ENCODE measurements at places on chromosomes 16 and 17.

GRCh38 chr16:70588565-70588964 is 57.8 kb upstream of the IL34 start:
- no peak for DNase-seq

GRCh38 chr17:38733282-38733981 is 3.3 kb downstream of the CISD3 start:
- DNase-seq = no peak

- DNase-seq = peak; percentile 93
These were observed 6.9 kb upstream of the ELAC2 start for GRCh38 chr17:13024526-13025257.

DNA sequence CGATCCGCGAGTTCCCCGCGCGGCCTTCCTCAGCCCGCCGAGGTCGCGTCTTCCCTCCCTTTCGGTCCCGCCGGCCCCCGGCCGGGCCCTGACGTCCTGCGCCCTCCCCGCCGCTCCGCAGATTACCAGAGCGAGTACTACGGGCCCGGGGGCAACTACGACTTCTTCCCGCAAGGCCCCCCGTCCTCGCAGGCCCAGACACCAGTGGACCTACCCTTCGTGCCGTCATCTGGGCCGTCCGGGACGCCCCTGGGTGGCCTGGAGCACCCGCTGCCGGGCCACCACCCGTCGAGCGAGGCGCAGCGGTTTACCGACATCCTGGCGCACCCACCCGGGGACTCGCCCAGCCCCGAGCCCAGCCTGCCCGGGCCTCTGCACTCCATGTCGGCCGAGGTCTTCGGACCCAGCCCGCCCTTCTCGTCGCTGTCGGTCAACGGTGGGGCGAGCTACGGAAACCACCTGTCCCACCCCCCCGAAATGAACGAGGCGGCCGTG is 5.4 kb downstream of the LHX1 start:
- DNase-seq = no peak

- DNase-seq = peak; percentile 9
These were observed 51.8 kb downstream of the CA10 start for GRCh38 chr17:52106638-52107261.

GRCh38 chr16:4381072-4381934 is 9.7 kb downstream of the VASN start:
- no peak for DNase-seq

GRCh38 chr16:31128711-31129567 is 6.6 kb downstream of the PRSS8 start:
- no peak for DNase-seq

DNA sequence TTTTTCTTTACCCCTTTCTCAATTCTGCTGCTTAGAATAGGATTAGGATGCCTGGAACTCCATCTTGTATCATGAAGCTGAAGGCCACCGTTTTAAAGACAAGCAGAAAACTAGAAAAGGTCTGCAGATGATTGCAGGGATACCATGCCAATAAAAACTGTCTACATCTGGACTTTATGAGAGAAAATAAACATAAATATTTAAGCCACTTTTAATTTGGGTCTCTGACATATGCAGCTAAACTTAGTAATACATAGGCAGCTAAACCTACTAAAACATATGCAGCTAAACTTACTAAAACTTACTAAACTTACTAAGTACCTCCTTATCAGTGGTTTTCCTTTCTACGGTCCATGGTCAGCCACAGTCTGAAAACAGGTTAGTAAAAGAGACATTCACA is 48.4 kb downstream of the FBXL20 start:
- DNase-seq = no peak

DNA sequence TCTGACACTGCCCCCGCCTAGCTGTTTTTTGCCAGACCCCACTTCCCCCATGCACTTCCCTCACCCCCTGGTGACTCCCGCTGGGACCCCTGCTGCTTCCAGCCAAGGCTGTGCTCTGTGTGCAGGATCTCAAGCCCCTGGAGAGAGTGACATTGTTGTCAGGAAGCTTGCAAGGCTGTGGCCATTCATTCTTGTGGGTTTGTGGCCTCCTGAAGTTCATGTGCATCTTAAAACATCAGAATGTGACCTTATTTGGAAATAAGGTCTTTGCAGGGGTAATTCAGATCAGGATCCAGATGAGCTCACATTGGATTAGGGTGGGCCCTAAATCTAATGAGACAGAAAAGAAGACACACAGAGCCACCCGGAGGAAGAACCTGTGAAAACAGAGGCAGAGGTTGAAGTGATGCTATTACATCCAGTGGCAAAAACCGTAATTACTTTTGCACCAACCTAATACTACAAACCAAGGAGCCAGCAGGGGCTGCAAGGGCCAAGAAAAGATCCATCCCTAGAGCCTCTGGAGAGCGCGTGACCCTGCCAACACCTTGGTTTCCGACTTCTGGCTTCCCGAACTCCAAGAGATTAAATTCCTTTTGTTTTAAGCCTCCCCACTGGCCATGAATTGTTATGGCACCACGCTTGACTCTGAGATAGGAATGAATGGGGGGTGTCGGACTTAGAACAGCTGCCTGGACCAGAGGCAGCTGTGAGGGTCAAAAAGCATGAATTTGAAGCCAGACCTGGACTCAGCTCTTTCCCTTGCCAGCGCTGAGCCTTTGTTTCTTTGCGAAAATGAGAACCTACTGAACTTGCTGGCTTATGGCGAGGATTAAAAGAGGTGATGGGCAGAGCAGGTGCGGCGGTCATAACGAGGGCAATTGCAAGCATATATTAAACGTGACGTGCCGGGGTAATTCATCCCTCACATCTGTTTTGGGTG is 75.5 kb downstream of the BMERB1 start:
- DNase-seq = peak; percentile 22

DNA sequence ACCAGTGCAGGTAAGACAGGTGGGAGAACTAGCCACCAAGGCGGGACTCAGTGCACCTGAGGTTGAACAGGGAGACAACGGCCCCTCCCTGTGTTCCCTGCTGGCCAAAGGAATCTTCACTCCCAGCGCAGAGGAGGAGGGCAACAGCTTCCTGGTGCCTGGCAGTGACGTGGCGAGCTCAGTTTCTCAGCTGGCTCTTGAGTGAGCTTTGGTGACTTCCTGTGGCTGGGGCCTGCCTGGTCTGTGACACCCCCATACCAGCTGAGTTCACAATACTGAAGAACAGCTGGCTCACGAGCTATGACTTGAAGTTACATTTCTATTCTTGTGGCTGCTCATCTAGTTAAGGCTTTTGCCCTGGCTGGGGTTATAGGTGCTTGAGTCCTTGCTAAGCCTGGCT is 26.1 kb downstream of the WNT9B start:
- DNase-seq = no peak

DNA sequence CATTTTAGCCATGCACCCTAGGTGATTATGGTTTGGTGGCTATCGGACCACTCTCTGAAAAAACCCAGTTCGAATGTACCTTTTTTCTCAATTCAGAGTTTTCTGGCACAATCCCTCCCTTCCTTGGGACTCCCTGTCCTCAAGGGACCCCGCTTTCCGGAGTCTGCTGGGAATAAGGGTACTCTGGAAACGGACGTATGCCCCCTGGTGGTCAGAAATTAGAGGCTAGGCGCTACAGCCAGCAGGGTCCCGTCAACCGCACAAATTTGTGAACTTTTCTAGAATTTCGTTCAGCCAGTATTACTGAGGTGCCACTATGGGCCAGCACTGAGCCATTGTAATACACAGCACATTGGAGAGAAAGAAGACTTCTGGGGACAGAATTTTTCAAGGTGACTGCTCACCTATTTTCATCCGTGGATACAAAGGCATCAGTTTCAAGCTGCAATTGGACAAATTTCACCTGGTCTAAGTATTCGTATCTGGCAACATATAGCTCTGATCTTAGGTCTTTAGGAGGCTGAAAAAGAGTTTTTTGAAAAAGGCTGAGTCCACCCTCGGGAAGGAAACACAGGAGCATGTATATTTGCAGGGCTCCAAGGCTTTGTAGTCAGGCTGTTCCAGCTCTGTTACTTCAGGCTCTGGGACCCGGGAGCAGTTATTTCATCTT is 27.1 kb upstream of the CRYBA1 start:
- peak; percentile 87 for DNase-seq

DNA sequence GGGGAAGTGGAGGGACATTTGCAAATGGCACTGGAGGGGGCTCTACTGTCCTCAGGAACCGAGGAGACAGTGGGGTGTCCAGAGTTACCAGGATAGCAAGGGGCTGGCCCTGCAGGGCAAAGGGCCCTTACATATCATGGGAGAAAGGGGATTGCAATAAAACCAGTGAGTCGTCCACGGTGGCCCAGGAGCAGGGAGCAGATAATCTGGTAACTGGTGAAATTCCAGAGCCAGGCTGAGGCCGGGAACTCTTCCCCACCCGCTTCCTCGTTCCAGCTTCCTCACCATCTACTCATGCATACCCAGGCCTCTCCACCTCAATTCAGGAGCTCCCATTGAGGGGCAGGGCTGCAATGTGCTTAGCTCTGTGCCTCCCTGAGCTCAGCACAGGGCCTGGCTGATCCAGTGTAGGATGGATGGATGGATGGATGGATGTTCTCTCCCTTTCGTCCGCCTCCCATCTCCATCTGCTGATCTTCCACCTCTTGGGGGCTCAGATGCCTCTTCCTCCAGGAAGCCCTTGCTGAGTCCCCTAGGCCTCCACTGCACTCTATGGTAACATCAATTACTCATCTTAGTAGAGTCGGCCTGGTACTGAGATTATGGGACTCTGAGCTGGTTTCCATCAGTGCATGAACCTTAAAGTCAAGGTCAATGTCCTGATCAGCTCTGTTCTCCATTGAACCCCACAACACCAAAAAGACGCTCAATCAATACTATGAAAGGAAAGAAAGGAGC is 41.2 kb upstream of the NDRG4 start:
- DNase-seq = no peak

GRCh38 chr17:76537578-76538280 is at the start of gene CYGB:
CYGB (minus strand) TSS chr17:76537709; CDS start chr17:76537542, 167 bp downstream.
- no peak for DNase-seq

- DNase-seq = no peak
These were observed 118.4 kb downstream of the VPS53 start for GRCh38 chr17:596287-596686.

DNA sequence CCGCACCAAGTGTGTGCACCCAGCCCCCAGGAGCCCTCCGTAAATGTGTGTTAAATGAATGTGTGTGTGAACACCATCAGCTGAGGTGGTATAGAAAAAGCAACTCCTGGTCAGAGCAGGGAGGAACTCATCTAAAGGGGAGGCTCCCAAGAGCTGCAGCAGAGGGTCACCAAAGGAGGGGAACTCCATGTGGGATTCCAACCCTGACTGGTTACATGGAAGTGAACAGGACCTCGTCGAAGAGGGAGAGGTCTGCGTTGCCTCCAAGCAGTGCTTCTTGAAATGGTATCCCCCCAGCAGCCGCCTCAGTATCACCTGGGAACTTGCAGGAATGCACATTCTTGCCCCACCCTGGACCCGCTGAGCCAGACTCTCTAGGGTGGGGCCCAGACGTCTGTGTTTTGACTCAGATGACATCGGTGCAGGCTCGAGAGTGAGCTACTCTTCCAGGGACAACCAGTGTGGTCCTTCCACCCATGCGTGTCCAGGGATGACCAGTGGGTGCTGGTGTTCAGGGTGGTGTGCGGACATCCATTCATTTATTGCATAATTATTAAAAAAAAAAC is 30.8 kb downstream of the ADCY9 start:
- peak; percentile 52 for DNase-seq

DNA sequence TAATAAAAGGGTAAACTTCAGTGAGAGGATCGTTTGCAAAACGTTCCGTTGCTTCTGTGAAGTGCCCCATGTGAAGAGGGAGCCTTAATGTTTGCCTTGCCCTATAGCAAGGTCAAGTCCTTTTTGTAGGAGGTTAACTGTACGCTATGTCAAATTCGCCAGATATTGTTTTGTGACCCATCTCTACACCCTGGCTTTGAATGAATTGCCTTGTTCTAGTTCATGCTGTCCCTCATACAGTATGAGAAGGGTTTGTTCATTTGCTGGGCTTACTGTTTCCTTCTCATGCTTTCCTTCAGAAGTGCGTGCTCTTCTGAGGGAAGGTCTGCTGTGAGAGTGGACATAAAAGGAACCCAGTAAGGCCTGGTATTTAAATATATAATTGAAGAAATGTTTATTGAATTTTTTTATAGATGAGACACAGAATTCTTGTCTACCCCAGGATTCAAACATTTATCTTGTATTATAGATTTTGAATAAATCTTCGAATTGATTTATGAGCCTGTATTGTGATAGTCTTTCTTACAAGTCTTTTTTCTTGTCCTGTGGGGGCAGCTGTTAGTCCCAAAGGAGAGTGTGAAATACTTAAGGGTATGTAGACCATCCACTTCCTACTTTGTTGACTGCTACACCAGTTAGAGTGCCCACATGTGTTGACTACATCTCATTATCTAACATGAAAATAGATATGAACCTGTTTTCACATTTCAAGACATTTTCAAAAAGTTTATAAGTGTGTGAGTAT is 1.7 kb downstream of the MAP3K3 start:
- no peak for DNase-seq

DNA sequence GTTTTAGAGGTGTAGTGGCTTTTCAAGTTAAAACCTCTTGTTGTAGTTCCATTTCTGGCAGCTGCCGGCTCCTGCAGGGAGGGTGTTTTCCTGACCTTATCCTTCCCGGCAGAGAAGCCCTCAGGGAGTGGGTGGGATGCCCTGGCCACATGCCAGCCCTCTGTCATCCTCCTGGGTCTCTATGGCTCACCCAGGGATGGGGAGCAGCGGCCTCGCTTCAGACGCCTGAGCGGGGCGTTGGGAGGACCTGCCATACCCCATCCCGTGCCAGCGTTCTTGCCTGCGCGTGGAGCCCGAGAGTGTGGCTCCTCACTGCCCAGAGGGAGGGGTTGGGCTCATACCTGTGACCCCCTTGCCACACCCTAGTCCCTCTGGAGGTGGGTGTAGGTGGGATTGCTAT is 11.9 kb downstream of the KCNJ12 start:
- no peak for DNase-seq
